ENCODE measurements at places on chromosomes 12 and 14.

- DNase-seq: no peak
These were observed 6.6 kb downstream of the TSPAN19 start for GRCh38 chr12:85029456-85029855.

DNA sequence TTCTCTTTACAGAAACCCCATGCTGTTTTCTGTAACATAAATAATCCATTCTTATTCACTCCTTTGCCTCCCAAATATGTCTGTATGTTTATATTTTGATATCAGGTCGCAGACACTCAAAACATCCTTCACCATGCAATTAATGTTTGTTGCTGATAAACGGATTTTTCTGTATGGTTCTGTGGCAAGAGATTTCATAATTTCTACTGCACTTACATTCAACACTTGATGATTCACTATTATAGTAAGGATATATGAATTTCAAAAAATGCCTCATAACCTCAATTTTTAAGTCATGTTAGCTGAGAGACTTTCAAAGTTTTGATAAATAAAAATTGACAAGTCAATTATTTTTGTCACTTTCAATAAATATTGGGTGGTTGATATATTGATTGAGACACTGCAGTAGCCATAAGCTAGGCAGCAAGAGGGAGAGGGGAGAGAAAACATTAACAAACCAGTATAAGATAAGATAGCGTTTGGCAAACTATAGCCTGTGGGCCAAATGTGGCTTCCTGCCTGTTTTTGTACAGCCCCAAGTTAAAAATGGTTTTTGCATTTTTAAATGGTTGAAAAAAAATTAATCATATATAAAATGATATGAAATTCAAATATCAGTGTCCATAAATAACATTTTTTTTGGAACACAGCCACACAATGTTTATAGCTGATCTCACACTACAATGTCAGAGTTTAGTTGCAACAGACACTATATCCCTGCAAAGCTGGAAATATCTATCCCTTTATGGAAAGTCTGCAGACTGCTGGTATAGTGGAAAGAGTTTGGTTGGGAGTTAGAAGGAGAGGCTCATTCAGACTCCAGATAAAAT, 18.3 kb downstream of the ALDH6A1 start:
- no peak for DNase-seq

DNA sequence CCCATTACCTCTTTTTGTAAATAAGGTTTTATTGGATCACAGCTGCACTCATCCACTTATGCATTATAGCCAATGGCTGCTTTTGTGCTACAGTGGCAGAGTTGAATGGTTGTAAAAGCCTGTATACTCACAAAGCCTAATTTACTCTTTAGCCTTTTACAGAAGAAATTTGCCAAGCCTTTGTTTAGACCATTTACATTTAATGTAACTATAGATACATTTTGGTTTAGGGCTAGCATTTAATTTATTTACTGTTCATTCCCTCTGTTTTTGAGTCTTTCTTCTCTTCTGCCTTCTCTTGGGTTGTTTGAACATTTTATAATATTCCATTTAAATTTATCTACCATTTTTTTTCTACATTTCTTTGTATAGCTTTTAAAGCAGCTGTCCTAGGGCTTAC, 217.1 kb upstream of the AMIGO2 start:
- no peak for DNase-seq

DNA sequence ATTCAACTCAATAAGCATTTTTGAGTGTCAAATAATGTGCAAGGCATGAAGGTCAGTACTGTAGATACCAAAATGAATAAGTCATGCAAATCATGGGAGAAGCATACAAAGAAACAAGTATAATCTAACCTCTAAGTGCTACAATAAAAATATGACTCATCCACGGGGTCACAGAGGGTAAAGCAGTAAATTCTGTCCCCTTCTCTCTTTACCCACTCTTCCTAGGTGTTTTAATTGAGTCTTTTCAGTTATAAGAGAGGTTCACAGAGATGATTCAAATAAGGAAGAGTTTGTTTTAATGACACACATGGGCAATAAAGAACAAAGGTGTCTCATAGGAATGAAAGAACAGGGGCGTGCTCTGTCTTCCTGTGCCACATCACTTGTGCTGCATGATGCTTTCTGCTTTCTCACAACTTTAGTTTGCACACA, 71.5 kb upstream of the DAAM1 start:
- DNase-seq: no peak

DNA sequence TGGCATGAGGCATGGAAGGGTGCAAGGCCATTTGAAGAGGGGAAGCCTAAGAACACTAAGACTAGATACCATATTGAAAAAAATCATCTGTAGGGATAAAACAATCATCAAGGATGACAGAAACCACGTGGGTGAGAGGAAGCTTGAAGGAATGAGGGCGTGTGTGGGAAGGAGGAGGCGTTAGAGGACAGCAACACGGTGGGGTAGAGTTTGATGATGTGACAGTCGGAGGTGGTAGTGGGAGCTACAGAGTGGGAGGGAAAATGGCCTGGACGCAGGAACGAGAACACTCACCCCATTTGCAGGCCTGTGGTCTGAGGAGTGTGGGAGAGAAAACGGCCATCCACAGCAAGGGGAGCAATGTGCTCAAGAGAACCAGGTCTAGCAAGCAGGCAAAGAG, 25.4 kb upstream of the NUDT4 start:
- DNase-seq: no peak

- no peak for DNase-seq
These were observed 192.9 kb upstream of the GARIN6 start for GRCh38 chr12:99454539-99455172.

DNA sequence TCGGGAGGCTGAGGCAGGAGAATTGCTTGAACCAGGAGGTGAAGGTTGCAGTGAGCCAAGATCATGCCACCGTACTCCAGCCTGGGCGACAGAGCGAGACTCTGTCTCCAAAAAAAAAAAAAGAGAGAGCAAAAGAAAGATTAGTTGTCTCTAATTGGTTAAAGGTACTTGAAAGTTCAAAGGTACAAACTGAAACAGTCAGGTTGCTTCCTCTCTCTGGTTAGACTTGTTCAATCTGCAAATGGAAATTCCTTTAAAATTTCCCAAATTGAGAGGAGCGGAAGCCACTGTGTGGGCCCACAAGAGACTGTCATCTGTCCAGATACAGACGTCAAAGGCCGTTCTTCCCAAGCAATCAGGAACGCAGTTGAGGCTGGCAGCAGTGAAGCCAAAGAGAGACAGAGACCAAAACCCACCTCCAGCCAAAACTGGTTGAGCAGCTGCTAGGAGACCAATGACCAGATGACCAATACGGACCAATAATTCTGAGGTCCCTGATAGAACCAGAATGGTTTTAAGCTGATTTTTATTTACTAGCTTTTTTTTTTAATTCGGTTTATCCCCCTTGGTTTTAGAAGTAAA, 63.6 kb downstream of the GCH1 start:
- DNase-seq: no peak
